ENCODE measurements at places on chromosomes 1 and 21.

DNA sequence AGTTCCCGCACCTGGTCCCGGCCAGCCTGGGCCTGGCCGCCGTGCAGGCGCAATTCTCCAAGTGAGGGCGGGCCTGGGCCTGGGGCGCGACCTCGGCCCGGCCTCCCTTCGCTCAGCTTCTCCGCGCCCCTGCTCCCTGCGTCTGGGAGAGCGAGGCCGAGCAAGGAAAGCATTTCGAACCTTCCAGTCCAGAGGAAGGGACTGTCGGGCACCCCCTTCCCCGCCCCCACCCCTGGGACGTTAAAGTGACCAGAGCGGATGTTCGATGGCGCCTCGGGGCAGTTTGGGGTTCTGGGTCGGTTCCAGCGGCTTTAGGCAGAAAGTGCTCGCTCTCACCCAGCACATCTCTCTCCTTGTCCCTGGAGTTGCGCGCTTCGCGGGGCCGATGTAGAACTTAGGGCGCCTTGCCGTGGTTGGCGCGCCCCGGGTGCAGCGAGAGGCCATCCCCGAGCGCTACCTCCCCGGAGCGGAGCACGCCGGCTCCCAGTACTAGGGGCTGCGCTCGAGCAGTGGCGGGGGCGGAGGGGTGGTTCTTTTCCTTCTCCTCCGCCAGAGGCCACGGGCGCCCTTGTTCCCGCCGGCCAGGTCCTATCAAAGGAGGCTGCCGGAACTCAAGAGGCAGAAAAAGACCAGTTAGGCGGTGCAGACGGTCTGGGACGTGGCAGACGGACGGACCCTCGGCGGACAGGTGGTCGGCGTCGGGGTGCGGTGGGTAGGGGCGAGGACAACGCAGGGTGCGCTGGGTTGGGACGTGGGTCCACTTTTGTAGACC is 1.2 kb downstream of the OLIG1 start:
- DNase-seq, result no peak

GRCh38 chr1:54125386-54126070 is 27.3 kb downstream of the CDCP2 start:
- no peak for DNase-seq

- no peak for DNase-seq
These were observed 9.4 kb upstream of the LMNA start for GRCh38 chr1:156104861-156105832.

DNA sequence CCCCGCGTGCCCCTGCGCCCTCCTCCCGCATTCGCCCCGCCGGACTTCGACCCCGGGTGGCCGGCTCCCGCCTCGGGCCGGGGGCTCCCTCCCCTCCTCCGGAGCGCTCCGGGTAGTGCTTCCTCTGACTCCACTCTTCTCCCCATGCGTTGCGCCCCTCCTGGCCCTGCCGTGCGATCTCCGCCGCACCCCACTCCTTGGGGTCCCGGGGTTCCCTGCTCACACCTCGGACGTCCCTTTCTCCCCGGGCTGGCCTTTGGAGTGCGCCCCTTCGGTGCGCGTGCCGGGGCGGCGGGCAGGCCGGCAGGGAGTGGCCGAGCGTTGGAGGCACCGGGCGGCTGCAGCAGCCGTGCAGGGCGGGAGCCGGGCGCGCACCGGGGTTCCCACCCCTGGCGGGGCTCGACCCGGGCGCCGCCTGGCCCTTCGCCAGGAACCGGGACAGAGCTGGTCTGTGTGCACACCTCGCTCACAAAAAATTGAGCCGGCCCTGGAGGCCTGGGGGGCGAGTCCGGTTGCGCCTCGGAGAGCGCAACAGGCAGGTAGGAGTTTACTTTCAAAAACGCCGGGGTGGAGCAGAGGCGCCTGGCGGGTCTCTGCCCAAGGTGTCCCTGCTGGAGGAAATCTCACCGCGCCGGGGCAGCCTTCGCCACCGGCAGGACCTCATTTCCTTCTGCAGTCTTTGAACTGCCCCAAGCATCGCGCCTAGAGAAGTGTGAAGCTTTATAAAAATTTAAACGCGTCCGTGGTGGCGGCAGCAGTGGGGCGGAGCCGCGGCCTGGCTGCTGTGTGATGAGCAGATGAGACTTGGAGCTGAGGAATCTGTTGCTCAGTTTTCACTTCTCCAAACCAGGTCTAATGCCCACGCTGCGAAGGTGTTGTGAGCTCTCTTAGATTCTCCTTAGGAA is 650 bp downstream of the VANGL1 start:
- DNase-seq, result peak; percentile 11

- no peak for DNase-seq
These were observed 18.0 kb upstream of the MROH9 start for GRCh38 chr1:170917373-170917772.

DNA sequence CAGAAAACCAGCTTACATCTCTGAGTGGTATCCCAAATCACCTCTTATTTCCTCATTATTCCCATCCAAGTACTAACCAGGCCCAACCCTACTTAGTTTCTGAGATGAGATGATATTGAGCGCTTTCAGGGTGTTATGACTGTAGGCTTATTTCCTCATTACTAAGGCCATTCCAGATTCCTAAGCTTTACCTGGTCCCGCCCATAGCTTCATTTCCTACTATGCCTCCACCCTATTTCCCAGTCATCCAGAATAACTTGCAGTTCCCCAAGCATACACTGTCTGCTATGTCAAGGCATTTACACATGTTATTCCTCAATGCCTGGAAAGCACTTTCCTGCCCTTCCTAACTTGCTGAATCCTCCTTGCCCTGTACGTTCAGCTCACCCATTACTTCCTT is 79.3 kb upstream of the SPAG17 start:
- no peak for DNase-seq

- no peak for DNase-seq
These were observed 15.4 kb upstream of the VSIG8 start for GRCh38 chr1:159877695-159878444.

DNA sequence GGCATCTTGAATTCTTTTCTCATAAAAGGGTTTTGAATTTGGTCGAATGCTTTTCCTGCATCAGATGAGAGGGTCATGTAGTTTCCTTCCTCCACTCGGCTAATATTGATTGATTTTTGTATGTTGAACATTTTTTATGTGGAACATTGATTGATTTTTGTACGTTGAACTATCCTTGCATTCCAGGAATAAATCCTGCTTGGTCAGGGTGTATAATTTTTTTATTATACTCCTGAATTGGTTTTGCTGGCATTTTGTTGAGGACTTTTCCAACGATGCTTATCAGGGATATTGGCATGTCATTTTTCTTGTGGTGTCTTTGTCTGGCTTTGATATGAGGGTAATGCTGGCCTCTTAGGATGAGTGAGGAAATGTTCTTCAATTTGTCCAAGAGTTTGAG is 8.5 kb downstream of the TMEM240 start:
- no peak for DNase-seq

DNA sequence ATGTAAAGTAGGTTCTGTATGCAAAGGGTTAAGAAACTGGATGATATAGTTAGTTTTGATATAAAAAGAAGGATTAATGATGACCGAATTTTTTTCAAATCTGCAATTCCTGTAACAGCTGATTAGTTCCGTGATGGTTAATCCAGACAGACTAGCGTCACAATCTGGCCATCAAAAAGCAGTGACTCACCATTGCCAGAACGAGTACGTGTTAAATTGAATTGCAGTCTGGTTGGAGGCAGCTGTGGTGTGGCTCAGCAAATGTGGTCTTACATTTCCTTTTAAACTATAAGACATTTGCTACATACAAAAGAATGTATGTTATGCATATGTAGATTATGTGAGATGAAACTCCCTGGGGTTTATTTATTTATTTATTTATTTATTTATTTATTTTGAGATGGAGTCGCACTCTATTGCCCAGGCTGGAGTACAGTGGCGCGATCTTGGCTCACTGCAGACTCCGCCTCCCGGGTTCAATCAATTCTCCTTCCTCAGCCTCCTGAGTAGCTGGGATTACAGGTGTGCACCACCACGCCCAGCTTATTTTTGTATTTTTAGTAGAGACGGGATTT is 139.8 kb downstream of the RYR2 start:
- DNase-seq, result no peak

DNA sequence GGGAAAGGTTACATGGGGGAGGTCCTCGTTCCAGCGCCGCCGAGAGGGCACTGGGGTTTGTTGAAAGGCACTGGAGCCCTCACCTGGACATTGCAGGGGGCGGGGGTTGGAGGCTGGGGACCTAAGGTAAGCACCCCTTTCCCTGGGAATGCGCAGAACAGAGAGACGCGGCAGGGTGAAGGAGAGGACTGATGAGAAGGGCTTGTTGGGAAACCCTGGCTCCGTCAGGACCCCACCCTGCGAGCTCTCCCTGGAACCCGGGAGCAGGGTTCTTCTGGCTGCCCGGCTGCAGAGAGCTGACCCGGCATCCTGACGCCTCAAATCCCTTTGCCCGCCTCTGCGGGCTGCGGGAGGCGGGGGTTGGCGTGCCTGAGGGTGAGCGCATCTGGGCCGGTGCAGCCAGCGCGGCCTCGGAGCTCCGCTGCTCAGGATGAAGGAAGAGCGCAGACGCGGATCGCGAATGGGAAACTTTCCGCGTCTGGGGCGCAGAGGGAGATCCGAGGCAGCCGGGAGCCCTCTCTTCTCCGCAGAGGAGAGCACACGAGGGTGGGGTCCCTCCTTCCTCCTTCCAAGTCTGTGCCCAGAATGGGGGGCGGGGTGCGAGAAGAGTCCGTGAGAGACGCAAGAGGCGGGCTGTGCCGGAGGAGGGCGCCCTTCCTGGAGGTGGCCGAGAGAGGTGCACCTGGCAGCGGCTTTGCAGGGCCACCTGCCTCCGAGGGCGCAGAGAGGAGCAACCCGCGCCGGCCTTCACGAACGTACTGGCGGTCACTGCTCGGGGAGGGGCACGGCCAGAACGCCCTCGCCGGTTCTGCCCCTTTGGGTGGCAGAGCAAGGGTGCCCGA is 2.4 kb downstream of the IGSF21 start:
- DNase-seq, result no peak

- no peak for DNase-seq
These were observed 6.3 kb upstream of the PLD5 start for GRCh38 chr1:242530761-242531160.

- no peak for DNase-seq
These were observed 2.2 kb downstream of the ZC3H12A start for GRCh38 chr1:37476460-37477197.

DNA sequence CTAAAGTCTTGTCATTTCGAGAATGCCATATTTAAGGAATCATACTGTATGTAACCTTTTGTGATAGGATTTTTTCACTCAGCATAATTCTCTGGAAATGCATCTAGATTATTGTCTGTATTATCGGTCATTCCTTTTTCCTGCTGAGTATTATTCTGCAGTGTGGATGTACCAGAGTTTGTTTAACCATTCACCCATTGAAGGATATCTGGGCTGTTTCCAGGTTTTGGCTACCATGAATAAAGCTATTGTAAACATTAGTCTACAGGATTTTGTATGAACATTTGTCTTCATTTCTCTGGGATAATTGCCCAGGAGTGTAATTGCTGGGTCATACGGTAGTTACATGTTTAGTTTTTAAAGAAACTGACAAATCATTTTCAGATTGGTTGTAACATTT is 61.8 kb downstream of the ATP1A1 start:
- no peak for DNase-seq

DNA sequence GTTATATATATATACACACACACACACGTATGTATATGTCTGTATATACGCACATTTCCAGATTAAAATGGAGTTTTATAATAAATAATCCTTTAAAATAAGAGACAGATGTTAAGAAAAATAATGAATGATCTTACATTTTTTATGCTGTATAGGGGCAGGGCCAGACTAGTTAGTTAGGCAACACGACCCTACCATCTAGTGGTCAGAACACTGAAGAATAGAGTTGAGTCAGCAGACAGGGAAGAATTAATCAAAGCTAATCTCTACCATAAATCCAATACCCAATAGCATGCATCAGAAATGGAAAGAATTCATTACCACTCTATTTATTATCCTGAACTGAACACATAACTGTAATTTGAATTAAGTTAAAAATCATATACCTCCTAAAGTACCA is 156.7 kb downstream of the BRINP3 start:
- DNase-seq, result no peak

DNA sequence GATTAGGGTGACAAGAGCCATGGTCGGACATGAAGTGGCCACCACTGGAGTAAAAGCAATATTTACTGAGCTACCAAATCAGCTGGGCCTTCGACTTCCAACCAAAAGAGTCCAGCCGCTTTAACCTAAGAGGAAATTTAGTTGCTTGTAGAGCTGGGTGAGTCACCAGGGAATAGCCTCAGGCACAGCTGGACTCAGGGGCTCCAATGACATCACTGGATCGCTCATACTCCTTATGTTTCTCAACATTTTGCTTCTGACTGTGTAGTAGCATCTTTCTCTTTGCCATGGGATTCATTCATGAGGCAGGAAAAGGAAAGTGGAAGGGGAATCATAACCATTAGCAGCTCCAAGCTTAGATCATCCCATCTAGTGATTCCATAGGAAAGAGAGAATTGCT is 664.4 kb downstream of the MATN1 start:
- DNase-seq, result no peak

DNA sequence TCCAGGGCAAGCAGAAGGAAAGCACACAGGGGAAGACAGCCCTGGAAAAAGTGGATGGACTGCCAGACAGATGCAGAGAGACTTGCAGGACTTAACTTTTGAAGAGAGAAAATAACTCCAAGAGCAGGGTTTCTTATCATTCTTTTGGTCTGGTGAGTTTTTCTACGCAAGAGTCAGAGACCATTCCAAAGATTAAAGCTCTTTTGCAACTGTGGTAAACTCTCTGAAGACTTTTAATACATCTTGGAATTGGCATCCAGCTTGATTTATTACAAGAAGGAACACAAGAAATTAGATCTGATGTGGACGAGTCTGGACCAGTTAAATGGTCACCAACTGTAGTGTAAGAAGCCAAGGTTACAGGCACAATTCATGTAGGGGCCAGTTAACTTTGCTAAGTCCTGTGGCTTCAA is 153.4 kb downstream of the SIPA1L2 start:
- no peak for DNase-seq

GRCh38 chr1:26627954-26628353 is 67.9 kb upstream of the ARID1A start:
- no peak for DNase-seq

DNA sequence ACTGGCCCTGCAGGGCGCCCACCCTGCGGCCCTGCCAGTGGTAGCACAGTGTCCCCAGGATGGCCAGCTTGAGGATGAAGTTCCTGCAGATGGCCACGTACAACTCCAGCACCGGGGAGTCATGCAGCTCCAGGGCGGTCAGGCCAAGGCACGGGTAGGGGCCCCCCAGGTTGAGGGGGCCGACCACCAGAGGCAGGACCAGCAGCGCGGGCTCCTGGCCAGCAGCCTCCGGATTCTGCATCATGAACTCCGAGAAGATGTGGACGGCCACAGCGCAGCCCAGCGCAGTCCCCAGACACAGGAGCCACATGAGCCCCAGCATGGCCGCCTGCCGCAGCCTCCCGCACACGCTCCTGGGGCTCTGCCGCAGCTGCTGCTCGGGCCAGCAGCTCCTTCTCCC is 41.0 kb downstream of the ZNF691 start:
- DNase-seq, result no peak

DNA sequence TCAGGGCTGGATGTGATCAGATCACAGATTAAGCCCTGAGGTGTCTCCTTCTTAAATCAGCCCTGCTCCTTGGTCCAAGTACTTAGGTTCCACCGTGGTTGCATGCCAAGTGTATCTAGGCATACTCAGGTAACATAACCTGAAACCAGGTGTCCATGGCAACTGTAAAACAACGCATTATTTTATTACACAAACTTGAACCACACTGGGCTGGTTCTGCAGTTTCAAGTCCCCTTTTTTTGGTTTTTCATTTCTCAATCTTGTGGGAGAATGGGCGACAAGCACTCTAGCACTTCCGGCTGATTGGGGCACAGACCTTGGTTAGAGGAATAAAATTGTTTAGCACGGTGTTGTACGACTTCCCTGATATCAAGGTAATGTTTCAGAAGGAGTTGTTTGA is 65.2 kb downstream of the GBP6 start:
- DNase-seq, result no peak

GRCh38 chr1:219651993-219652392 is 39.1 kb upstream of the ZC3H11B start:
- DNase-seq, result no peak

- DNase-seq, result no peak
These were observed 7.6 kb downstream of the CLSPN start for GRCh38 chr1:35762141-35762540.

All from activated gamma-delta T cell treated with Interleukin-2 at 50 U/mL for 16 hours (primary cell).